ENCODE measurements at places on chromosomes 12 and 14.
A peak's percentile ranks its signal among the peaks of the same experiment; 100 is the strongest.

DNA sequence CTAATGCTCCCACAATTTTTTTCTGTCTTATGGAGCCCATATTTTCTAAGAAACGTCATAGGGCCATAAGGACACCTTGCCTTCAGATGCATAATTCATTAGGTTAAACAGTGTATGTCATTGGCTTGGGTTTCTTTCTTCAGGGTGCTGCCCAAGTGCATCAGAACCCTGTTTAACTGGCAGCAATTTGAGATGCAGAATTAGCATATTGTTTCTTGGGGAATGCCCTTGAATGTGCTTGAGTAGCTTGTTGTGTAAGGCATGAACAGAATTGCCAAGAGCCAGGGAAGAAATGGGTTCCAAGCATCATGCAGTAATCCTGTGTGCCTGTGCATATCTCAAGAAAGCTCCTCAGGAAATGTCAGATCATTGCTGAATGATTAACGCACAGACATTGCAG, 277.2 kb downstream of the SYT1 start:
- DNase-seq: no peak

DNA sequence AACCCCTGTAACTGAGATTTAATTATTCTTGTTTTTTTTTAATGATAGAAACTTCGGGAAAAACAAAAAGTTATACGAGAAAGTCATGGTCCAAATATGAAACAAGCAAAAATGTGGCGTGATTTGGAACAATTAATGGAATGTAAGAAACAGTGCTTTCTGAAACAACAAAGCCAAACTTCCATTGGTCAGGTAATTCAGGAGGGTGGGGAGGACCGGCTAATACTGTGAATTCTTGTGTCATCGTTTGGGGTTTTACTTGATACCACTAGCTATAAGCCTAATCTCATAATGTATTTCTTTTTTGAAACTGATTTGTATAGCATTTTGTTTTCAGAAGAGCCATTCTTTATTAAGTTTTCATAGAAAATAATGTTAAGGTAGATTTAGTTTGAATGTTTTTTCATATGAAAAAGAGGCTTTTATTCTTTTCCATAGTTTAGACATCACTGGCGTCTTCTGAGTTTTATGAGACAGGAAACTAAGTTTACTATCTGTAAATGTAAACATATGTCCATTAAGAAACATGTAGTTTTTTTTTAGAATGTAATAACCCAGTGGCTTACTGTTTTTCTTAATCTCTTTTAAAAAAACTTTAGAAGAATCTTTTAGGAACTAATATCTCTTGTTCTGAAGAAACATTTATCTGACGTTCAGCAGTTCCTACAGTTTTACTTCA, 62.9 kb upstream of the ATP2A2 start:
- DNase-seq: no peak

DNA sequence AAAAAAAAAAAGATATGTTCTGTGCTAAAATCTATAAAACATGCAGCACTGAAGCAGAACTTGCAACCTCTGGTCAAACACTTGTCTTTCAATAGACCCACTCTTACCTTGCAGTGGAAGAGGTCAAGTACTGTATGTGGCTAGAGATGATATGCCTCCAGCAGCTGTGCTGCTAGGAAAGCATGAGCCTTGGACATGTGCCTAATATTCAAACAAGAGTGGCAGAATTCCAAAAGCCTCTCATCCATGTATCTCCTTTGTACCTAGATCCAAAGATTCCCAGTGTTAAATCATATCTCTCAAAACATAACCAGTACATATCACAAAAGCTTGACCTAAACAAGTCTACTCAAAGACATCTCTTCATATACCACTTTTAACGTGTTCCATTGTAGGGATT, 105.0 kb upstream of the CPNE8 start:
- DNase-seq: no peak

- peak; percentile 22 for DNase-seq
Measured at GRCh38 chr14:77141214-77142004, at the start of gene ZDHHC22. ZDHHC22 (minus strand) TSS chr14:77141791; CDS start chr14:77139738, 2,053 bp downstream.

GRCh38 chr14:92552066-92552465, 38.5 kb downstream of the RIN3 start:
- DNase-seq: no peak

- peak; percentile 46 for DNase-seq
Measured at GRCh38 chr14:27528328-27528727, 930.5 kb upstream of the NOVA1 start.

- no peak for DNase-seq
Measured at GRCh38 chr14:35682802-35683201, 126.3 kb downstream of the RALGAPA1 start.

DNA sequence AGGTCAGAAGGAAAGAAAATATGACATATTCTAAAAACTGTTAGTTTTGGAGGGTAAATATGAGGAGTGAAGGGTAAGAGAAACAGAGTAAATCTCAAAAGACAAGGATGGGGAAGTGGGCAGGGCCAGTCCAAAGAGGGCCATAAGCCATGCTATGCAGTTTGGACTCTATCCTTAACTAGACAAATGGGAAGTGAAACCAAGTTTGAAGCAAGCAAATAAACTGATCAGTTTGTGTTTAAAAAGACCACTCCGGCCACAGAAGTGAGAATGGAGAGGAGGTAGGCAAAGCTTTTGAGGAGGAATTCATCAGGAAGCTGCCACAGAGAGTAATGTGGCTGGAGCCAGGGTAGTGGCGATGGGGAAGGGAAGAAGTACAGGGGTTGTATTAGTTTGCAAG, 37.5 kb upstream of the DAAM1 start:
- no peak for DNase-seq

DNA sequence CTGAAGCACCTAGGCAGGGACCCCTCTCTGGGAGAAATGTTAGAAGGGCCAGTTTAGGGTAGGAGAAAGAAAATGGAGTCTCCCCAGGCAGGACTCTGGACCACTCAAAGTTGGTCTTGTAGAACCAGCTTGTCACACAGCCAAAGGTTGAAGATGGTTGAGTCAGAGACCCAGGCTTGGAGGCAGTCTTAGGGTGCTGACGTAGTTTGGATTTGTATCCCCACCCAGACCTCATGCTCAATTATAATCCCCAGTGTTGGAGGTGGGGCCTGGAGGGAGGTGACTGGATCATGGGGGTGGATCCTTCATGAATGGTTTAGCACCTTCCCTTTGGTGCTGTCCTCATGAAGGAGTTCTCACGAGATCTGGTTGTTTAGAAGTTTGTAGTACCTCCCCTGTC, 121.2 kb downstream of the CRACR2A start:
- no peak for DNase-seq

DNA sequence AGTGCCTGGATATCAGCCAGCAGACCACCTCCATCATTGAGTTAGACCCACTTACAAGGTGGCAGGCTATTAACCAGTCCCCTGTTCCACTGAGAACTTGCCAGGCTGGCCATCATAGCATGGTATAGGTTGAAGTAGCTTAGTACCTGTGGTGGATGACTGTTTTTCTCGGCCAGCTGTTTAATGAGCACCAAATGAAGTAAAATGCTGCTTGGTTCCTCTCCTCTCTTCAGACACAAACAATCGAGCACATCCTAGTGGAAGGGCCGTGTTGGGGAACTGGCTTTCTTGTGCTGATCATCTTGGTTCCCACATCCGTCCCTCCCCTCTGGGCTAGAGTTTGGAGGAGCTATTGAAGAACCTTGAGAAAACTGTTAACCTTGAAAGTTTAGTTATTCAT, 486.2 kb downstream of the RAD51B start:
- DNase-seq: no peak

GRCh38 chr12:52896190-52897100, 8.4 kb downstream of the KRT8 start:
- no peak for DNase-seq

GRCh38 chr12:6868211-6869048, 1.1 kb downstream of the TPI1 start:
- DNase-seq: peak; percentile 40

DNA sequence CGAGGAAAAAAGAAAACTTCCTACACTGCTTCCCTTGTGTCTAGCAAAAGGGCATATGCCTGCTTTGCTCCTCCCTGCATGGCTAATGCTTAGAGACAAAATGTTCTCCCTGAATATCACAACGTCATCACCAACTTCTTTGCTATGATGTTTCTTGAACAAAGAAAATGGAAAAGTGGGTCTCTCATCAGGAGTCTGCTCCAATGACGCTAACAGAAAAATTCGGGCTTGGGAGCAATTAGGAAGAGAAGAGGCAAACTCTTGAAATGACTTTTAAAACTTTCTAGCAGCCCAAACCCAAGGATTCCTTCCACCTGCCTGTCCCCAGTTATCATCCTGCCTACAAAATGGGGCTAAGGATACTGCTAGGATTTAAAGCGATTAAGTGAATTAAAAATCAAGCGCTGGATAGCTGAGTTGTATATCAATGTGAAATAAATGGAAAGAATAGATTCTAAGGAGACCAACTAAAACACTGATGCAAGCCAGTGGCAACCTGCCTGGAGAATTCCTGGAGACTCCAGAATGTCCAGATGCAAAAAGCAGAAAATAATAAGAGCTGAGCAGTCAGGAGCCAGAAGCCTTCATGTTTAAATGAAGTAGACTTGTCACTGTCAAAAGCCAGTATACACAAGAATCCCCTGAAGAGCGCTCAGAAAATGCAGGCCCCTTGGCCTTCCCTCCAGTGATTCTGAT, 183.8 kb downstream of the DPF3 start:
- DNase-seq: peak; percentile 33

GRCh38 chr14:65287264-65288131, 125.0 kb upstream of the FUT8 start:
- no peak for DNase-seq
